Articular chondrocyte of knee joint (primary cell): ENCODE measurements at places on chromosomes 5 and 9. TPM values are rescaled to one million over a fixed set of nuclear protein-coding genes. Genes with fewer than 3 reads are reported as not detected.

SLC45A2 gene
- total RNA-seq = 0.11 and 0.13 TPM in 2 replicates

SV2C gene
- not detected in 2 replicates for total RNA-seq

FGF10 gene
- 2.2 and 3.5 TPM in 2 replicates for total RNA-seq

PCDHA9 gene
- 0.11 and 0.26 TPM in 2 replicates for total RNA-seq

CDH10 gene
- not detected in 2 replicates for total RNA-seq

ISOC1 gene
- 13.5 and 23.5 TPM in 2 replicates for total RNA-seq

MRPL36 gene
- 27.0 and 32.3 TPM in 2 replicates for total RNA-seq
